ENCODE measurements at places on chromosomes 2 and 18.

GRCh38 chr2:64652231-64653108 lies 1.2 kb downstream of the SERTAD2 start:
- peak; percentile 62 for DNase-seq

GRCh38 chr2:237431372-237431771 lies 17.4 kb upstream of the COL6A3 start:
- DNase-seq: no peak

GRCh38 chr18:74114116-74114515 lies 33.5 kb downstream of the FBXO15 start:
- DNase-seq: no peak

DNA sequence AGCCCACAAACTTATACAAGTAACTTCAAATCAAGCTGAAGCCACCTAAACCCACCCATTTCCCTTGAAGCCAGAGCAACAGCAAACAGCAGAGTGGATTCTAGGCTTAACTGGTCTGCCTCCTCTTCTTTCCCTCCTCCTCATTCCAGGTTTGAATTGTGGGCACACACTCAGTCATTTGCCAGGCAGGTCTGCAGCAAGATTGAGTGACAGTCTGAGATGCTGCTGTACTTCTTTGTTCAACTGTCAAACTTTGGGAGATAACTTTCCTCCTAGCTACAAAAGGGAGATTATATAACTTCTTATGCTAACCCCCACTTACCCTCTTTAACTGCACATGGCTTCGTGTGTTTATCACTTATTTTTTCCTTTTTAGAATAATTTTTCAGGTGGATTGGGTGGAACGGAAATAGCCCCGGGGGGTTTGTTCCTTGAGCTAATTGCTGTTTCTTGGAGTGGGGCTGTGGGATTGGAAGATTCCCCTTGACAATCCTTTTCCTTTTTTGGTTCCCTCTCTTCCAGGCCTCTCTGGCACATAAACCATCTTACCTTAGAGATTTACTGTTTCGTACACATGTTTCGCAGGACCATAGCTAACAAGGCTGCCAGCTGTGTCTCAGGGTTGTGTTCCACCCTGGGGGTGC lies 55.0 kb downstream of the RNF144A start:
- no peak for DNase-seq

- DNase-seq: no peak
These were observed 212.4 kb downstream of the RPIA start for GRCh38 chr2:88903749-88904353.

DNA sequence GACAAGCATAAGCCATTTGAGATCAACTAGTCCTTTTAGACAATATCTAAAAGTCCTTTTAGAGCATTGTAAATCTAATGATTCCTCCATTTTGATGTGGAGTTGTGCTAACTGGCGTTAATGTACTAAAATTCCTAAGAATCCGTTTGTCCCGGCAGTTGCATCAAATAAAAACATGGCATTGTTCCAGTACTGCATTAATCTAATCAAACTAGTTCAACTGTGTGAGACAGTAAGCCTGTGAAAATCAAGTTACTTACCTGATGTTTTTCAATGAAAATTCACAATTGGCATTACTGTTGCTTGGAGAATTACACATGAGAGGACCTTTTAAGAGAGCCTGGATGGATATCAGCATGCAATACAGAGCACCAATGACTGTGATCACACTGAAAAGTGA lies 13.3 kb downstream of the TM4SF20 start:
- DNase-seq: no peak

- DNase-seq: no peak
These were observed 12.7 kb upstream of the CDH19 start for GRCh38 chr18:66616523-66616983.

DNA sequence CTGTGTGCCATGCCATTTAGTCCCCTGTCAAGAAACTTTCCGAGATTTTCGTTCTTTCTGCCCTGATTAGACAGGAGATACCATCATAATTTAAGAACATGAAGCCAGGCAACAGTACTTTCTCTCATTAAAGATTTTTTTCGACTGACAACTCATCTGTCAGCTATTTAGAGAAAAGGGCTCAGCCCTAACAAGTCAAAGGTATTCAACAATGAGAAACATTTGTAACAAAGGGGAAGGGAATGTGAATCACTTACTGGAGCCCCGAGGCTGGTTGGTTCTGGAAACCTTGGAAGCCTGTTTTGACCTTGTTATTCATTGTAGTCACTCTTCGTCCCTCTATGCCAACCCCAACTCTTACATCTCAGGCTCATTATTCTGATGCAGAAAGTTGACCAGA lies 199.4 kb downstream of the SPP2 start:
- no peak for DNase-seq

- no peak for DNase-seq
These were observed 994.1 kb upstream of the ACVR2A start for GRCh38 chr2:146850746-146851145.

DNA sequence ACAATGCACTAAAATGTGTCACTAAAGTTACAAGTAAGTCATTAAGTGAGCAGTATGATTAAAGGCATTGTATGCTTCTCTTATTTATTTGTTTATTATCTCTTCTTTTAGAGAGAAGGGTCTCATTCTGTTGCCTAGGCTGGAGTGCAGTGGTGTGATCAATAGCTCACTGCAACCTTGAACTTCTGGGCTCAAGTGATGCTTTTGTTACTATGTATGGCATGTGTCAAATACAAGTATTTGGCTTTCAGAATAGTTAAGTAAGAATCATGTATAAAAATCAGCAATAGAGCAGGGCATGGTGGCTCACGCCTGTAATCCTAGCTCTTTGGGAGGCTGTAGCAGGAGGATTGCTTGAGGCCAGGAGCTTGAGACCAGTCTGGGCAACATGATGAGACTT lies 15.8 kb upstream of the AAK1 start:
- DNase-seq: no peak

DNA sequence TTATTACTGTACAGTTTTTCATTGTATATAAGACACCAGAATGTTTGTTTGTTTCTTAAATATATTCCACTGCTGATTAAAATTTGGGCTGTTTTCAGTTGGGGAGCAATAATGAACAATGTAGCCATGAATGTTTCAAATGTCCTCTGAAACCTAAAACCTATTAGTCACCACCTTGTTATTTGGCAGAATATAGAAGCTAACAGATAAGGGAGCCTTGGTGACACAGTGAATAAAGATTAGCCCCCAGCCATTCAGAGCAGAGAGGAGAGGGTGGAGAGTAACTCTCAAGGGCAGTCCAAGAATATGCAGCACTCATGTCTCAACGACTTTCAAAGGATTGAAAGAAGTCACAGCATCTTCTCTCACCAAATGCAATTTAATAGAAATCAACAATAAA lies 43.1 kb upstream of the ATP8B1 start:
- no peak for DNase-seq

GRCh38 chr2:100731535-100731981 lies 88.4 kb upstream of the NPAS2 start:
- no peak for DNase-seq

DNA sequence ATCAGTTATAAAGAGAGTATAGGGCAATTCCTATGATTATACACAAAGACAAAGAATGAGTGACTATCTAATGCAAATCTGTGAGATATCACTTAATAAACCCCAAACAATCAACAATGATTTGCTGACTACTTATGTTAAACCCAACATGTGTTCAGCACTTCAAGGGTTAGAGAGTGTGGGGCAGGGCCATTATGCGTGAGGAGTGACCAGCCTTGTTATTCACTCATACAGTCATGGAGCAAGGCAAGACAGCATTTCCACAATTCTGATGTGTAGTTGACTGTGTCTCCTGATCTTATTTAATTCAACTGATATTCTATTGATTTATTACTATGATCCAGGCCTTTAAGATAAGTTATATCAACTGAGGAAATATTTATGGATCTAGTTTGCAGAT lies 251.7 kb downstream of the CYRIA start:
- no peak for DNase-seq

DNA sequence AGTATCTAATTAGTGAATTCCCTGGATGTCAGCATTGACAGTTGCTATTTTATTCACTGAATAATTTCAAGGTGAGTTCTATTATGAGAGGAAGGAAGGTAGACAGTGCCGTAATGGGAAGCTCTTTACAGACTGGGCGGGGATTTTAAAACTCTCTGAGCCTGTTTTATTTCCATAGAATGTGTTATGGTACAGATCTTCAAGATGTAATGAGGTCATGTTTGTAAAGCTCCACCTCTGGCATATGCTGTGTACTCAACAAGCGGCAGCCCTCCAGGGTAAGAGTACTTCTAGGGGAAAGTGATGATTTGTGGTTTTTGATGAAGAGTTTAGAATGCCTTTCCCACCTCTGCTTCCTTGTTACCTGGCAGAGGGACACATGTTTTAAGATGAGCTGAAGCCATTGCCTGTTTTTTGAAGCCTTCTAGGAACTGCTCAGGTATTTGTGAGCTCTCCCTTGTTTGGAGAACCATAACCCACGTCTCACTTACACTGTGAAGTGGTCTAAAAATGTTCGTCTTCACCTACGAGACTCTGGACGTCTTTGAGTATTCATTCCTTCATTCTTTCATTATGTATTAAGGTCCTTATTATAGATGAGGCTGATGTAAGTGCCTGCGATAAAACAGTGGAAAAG lies 251.2 kb downstream of the PTGR3 start:
- no peak for DNase-seq

DNA sequence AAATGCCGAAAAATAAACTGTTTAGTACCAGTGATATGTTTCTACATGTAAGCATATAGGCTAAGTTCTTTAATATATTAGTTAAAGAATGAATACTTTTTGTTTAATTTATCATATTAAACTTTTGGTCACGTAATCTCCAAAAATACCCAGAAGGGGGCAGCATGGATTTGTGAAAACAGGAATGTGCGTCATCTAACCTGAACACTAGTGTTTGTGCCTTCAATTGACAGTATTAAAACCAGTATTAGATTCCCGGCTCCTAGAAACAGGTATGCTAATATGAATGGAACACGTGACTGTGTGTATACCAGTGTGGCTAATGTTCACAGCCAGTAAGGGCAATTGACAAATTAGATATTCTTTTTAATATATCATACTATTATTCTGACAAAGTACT lies 51.8 kb downstream of the WDR7 start:
- DNase-seq: no peak

- no peak for DNase-seq
These were observed 180.8 kb downstream of the VAPA start for GRCh38 chr18:10094655-10095054.

DNA sequence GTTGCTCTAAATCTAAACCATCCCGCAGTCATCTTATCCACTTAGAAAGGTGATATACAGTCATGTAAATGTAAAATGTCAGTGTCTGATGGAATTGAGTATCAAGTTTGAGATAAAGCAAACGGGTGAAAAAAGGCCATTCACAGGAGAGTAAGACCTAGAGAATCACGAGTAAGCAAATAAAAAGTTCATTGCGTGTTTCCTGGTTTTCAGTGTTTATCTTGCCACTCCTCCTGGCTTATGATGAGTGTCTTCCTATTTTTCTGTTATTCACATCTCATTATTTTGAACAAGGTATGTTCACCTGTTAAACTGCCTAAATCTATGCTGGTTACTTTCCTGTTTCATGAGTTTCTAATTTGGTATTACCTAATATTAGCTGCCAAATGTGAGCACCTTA lies 68.8 kb downstream of the ITGA4 start:
- no peak for DNase-seq

GRCh38 chr2:69221512-69221911 lies 165.5 kb downstream of the GFPT1 start:
- DNase-seq: no peak

GRCh38 chr18:48551100-48551499 lies 12.3 kb downstream of the CTIF start:
- no peak for DNase-seq

- DNase-seq: no peak
These were observed 87.0 kb downstream of the LIPG start for GRCh38 chr18:49648811-49649210.

DNA sequence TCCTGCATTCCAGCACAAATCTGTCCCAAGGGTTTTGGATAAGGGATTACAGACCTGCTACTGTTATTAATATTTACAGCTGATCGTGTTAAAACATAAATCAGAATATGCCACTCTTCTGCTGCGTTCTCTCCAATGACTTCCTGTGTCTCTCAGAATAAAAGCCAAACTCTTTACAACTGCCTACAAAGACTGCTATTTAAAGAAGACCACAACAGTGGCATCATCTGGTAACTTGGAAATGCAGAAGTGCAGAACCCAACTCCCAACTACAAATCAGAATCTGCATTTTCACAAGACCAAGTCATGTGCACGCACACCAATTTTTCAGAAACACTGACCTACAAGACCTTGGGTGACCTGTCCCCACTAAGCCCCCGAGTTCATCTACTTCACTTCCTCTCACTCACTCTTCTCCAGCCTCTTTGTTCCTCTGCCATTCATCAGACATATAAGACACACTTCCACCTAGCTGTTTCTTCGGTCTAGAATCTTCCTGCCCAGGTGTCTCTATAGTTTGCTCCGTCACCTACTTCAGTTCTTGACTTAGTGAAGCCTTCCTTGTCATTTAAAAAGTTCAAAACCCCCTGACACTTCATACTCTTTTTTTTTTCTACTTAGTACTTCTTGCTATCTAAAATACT lies 36.0 kb downstream of the CHN1 start:
- DNase-seq: no peak

- peak; percentile 45 for DNase-seq
These were observed 530 bp downstream of the GALNT1 start for GRCh38 chr18:35581898-35582641.

- DNase-seq: no peak
These were observed 53.7 kb upstream of the LRRC30 start for GRCh38 chr18:7177116-7177744.

GRCh38 chr18:56257205-56257604 lies 381.2 kb downstream of the TXNL1 start:
- no peak for DNase-seq

DNA sequence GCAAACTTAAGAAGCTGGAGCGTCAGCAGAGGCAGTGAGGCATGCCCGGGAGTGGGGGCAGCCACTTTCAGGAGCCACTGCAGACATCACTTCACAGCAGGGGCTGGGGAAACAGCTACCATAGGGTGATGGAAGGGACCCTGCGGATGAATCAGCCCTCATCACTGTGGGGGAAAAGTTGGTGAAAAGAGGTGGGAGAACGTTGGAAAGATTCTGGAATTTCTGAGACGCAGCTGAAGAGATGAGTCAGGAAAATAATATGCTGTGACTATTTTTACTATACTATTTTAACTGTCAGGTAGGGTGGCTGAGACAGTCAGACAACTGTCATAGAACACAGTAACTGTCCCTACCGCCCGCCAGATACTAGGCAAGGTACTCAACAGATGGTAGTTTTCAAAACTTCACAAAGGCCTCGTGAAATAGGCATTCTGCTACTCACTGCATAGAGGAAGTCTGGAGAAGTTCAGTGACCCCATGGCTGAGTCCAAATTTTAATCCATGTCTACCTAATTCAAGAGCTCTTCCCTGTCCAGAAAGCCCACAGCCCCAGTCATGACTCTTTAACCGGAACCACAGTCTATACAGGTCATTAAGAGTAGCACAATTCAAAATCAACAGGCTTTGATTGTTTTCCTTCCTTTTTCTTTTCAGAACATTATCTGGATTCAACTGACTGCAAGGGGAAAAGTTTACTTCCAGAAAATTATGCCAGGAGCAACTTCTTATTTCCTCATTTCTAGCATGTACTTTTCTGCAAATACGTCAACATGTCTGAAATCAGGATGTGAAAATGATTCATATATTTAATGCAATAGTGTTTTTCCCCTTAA lies 39.3 kb upstream of the EPB41L3 start:
- DNase-seq: no peak
